Cerebellum (tissue), 4 donors: ENCODE measurements at places on chromosomes 1 and 21. TPM values are rescaled to one million over a fixed set of nuclear protein-coding genes. Genes with fewer than 3 reads are reported as not detected.

GRCh38 chr1:174883409-174883808 lies 116.3 kb upstream of the CACYBP start:
- peak; percentile 18 for DNase-seq

Gene SLC25A44
- 12.1 TPM for total RNA-seq

- DNase-seq, result no peak
These were observed 25.4 kb downstream of the SLC19A2 start for GRCh38 chr1:169460191-169460833.

GRCh38 chr1:29415861-29416260 lies 179.5 kb downstream of the PTPRU start:
- DNase-seq, result no peak

- DNase-seq, result no peak
These were observed 46.3 kb upstream of the CACYBP start for GRCh38 chr1:174953285-174954072.

GRCh38 chr1:81670286-81670685 lies 130.4 kb upstream of the ADGRL2 start:
- DNase-seq, result no peak

Gene STPG1
- total RNA-seq, result 8.4 TPM

GRCh38 chr1:31624731-31625514 lies 7.4 kb downstream of the HCRTR1 start:
- no peak for DNase-seq

GRCh38 chr21:37430184-37430821 lies 63.7 kb downstream of the DYRK1A start:
- DNase-seq, result no peak

GRCh38 chr1:24323281-24323680 lies 4.1 kb downstream of the GRHL3 start:
- no peak for DNase-seq

Gene TENT5C
- 6.2 TPM for total RNA-seq

DNA sequence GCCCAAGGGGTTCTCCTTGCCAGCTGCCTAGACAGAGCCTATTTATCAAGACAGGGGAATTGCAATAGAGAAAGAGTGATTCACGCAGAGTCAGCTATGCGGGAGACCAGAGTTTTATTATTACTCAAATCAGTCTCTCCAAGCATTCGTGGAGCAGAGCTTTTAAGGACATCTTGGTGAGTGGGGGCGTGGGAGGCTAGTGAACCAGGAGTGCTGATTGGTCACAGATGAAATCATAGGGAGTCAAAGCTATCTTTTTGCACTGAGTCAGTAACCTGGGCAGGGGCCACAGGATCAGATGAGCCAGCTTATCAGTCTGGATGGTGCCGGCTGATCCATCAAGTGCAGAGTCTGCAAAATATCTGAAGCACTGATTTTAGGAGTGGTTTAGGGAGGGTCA lies 64.8 kb upstream of the MRPS6 start:
- no peak for DNase-seq

DNA sequence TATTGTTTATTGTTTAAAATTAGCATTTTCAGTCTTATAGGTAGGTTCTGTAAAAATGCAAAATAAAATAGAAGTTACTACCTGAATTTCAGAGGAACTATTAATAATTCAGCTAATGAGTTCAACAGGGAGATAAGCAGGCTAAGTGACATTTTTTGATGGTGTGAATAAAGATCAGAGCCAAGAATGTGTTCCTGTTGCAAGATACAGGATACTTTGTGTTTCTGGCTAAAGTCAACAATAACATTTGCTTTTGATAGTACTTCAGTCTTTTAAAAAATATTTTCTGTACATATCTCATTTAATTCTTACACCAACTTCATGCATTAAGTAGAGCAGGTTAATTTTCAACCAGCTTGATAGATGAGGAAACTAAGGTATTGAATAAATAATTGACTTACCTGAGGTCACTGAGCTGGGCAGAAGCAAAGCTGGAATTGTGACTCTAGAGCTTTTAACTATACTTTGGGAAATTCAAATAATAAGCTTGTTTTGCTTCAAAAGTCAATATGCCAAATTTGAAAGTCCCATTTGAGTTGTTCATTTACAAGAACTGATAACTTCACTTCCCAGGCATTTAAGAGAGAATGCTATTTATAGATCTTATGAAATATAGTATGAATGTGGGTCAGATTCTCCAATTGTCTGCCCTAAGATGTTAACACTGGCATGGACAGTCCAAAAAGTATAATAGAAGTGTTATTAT lies 6.0 kb downstream of the GORAB start:
- DNase-seq, result no peak

GRCh38 chr1:192941722-192942411 lies 117.3 kb downstream of the UCHL5 start:
- no peak for DNase-seq

Gene NOC2L
- total RNA-seq, result 30.2 TPM

GRCh38 chr1:18132711-18133541 lies 25.3 kb downstream of the IGSF21 start:
- no peak for DNase-seq

GRCh38 chr21:29359718-29360117 lies 61.0 kb downstream of the BACH1 start:
- DNase-seq, result no peak

Gene TDRD5
- 6.0 TPM for total RNA-seq

- no peak for DNase-seq
These were observed 570.5 kb downstream of the MRPL39 start for GRCh38 chr21:25036775-25037174.
